K562 (cell line): ENCODE measurements at places on chromosomes 1 and 21.
A peak's percentile ranks its signal among the peaks of the same experiment; 100 is the strongest.

GRCh38 chr1:167454304-167454893 is 63.9 kb downstream of the CD247 start:
- DNase-seq: no peak

DNA sequence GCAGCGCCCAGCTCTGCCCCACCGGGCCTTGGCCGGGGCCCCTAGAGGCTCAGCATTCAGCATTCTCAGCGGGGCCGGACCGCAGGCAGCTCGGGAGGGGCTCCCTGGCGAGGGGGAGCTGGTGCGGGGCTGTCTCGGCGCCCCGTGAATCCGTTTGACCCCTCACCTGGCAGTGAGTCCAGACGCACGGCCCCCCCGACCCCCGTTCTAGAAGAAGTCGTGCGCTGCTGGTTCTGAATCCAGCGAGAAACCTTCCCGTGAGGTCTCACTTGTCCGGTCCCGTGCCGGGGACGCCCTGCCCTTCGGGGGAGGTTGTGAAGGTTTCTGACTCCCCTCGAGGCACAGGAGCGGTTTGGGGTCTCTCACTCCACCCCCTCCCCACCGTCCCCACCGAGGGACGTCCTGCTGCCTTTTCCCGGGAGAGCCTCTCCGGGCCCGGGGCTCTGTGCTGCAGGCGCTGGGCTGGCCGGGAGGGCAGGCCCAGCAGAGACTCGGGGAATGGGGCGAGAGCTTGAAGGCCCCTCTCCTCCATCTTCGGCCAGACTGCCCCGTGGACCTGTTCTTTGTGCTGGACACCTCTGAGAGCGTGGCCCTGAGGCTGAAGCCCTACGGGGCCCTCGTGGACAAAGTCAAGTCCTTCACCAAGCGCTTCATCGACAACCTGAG is 655 bp downstream of the COL6A1 start:
- no peak for DNase-seq

GRCh38 chr1:41103766-41104165 is 82.2 kb upstream of the SLFNL1 start:
- no peak for DNase-seq

DNA sequence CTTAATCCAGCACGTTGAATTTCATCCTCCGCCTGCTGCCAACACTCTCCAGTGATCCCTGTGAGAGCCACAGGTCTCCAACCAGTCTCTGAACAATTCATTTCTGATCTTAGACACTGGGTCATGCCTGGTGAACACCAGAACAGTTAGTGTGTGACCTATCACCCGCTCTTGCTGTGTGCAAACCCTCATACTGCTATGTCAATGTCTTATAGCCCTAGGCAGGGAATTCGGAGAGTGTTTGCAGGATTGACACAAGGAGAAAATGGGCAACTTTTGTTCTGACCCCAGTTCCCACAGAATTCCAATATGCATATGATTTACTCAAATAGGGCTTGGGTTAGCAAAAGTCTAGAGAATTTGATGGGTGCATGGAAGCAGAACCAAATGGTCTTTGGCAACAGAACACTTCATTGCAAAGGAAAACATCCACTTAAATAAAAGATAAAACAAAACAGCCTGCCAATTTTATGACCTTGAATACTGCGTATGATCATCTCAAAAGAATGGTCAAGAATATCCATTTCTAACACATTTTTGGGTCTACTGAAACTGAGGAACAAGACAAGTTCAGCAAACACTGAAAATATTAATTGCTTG is 23.0 kb upstream of the GUCA2B start:
- no peak for DNase-seq

GRCh38 chr1:157144509-157144908 is 6.3 kb upstream of the ETV3 start:
- DNase-seq: no peak

DNA sequence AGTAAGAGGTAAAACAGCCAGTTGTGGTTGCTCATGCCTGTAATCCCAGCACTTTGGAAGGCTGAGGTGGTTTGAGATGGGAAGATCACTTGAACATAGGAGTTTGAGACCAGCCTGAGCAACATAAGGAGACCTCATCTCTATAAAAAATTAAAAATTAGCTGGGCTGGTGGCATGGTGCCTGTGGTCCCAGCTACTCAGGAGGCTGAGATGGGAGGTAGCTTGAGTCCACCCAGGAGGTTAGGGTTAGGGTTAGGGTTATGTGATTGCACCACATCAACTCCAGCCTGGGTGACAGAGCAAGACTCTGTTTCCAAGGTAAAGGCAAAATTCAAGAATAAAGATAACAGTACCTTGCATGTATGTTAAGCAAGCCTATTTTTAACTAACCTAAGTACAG is 3.5 kb downstream of the SAMSN1 start:
- no peak for DNase-seq

DNA sequence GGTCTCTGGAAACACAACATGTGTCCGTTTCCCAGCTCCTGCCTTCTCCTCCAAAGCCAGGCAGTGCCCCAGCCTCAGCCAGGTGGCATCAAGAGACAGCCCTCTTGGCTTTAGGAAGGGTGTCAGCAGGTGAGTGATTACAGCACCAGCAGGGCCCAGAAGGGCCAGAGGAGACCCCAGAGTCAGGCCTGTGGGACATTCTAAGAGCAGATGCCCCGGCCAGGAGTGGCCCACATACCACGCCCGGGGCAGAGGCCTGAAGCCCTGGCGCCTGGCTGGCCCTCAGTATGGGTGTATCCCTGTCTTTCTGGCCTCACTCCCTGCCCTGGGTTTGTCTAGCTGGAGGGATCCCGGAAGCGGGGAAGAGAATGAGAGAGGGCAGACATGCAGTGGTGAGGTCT is 109.2 kb downstream of the CASZ1 start:
- no peak for DNase-seq

GRCh38 chr1:181659321-181659957 is 176.1 kb downstream of the CACNA1E start:
- no peak for DNase-seq

- DNase-seq: no peak
Measured at GRCh38 chr1:39104158-39105060, 78.3 kb downstream of the NDUFS5 start.

DNA sequence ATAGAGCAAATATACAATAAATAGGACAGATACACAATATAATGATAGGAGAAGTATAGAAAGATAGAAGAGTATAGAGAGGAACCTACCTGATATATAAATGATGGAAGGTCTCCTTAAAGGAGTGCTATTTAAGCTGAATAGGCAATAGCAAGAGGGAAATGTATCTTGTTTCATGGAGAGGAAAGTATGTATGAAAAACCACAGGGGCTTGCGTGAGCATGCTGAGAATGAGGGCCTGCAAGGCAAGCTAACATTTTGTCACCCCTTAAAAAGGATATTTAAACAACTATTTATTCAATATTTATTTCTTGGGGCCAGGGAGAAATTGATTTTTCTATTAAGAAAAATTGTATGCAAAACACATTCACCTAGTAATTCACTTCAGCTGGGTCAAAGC is 150.9 kb upstream of the ZRANB2 start:
- no peak for DNase-seq

GRCh38 chr1:26126321-26127084 is 14.9 kb downstream of the PDIK1L start:
- DNase-seq: peak; percentile 92

DNA sequence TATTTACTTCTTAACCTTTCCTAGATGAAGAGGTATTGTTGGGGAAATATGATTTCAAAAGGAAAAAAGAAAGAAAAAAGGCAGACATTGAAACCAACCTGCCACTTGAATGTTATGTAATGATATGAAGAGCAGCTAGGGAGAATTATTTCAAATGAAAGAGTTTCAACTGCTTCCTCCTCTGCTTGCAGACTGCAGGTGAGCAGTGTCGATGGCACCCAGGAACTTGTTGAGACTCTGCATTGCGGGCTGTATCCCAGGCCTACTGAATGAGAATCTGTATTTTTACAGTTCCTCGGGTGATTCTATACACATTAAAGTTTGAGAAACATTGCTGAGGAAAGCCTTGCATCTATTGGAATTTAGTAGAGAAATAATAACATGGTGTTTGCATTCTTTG is 3.7 kb upstream of the RUNX1 start:
- no peak for DNase-seq

- DNase-seq: no peak
Measured at GRCh38 chr1:87279536-87279875, 49.2 kb upstream of the LMO4 start.

DNA sequence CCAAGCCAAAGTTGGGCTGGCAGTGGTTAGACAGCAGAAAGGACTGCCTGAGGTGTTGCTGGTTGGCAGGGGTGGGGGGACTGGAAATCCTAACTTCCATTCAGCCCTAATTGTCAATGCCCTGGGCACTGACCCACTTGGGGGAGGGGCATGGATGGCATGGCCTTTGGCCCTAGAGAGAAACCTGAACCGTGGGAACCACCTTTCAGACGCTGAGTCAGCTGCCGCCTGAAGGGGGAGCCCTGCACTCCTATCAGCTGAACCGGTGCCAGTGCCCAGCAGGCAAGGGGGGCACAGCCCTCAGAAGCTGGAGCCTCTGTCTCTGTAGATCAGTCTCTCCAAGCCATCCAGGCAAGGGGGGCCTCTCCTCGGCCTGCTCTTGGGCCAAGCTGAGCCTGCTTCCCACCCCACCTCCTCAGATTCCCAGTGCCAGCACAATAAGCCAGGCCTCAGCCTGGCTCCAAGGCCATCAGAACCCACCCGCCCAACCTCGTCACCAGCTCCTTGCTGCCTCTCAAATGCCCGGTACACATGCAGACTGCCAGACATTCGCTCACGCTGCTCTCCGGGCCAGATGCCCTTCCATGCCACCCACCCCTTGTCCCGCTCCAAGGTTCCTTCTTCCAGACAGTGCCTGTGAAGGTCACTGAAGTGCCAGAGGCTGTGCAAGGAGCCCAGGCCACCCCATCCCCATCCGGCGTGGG is 11.6 kb downstream of the TINAGL1 start:
- peak; percentile 67 for DNase-seq

- no peak for DNase-seq
Measured at GRCh38 chr1:35173491-35173890, 19.5 kb downstream of the SFPQ start.

DNA sequence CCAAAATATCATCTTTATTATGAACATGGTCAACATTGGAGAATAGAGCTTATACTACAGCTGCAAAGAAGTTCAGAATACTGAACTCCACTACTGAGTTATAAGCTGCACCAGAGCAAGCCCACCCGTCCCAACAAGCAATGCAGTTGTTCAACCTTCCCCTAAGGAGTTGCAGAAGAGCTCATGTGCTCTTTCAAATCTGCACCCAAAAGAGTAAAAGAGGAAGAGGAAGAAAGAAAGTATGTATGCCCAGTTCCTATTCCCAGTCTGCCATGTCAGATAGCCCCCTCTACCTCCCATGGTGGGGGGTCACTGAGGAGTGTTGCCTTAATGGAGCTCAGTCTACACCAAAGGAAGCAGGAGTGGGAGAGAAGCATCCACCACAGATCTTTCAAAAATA is 6.9 kb downstream of the C1orf162 start:
- no peak for DNase-seq

- DNase-seq: no peak
Measured at GRCh38 chr1:244155661-244156060, 104.6 kb downstream of the ZBTB18 start.

DNA sequence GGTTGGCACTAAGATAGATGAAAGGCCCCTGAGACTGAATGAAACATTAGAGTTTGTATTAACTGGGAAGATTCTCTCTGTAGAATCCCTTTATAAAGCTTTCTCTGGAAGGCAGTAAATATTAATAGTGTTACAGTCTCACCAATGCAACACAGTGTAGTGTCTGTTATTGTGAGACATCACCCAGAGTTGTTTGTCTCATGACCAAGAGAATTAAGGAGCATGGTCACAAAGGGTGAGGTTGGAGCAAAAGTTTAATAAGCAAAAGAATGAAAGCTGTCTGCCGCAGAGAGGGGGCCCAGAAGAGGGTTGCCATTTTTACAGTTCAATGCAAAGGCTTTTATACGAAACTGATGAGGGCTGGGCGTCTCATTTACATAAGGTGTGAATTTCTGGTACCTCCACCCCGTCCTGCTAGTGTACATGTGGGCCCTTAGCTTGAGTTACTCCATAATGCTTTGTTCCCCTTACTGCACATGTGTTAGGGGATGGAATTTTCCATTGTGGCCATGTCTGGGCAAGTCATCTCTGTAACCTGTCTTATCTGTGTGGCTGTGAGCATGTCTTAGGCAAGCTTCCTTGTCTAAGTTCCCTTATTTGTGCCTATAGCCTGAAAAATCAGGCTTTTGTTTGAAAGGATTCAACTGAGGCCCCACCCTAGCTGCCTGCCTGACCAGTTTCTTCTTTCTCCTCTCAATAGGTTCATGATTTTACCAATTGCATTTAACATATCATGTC is 184.1 kb downstream of the RASAL2 start:
- no peak for DNase-seq

DNA sequence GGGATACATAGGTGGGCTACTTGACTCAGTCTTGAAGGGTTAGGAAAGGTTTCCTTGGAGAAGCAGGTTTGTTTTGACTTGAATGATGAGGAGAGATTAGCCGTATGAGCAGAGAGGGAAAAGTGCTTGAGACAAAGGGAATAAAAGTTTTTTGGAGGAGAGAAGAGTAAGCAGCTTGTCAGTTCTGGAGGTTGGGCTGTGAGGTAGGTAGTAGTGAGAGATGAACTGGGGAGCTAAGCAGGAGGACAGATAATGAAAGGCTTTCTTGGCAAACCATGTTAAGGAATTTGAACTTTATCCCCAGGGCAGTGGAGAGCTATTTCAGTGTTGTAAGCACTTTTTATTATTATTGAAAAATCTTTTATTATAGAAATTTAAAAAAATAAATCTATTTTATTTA is 3.6 kb downstream of the OSBPL9 start:
- no peak for DNase-seq

GRCh38 chr1:47460456-47460855 is 22.6 kb downstream of the FOXD2 start:
- DNase-seq: no peak

- no peak for DNase-seq
Measured at GRCh38 chr1:183769956-183770815, 34.7 kb upstream of the RGL1 start.

GRCh38 chr1:31762726-31763670 is 1.1 kb downstream of the ADGRB2 start:
- peak; percentile 73 for DNase-seq
